ENCODE measurements at places on chromosomes 16 and 17. TPM values are rescaled to one million over a fixed set of nuclear protein-coding genes. Genes with fewer than 3 reads are reported as not detected.

KRTAP17-1 gene
- not detected for polyA plus RNA-seq

TMEM88 gene
- 0.43 TPM for polyA plus RNA-seq

CCL1 gene
- polyA plus RNA-seq: not detected

PMP22 gene
- 0.94 TPM for polyA plus RNA-seq

FBXW10 gene
- polyA plus RNA-seq: not detected

CD79B gene
- 2.5 TPM for polyA plus RNA-seq

CFAP119 gene
- 5.2 TPM for polyA plus RNA-seq

RHOT2 gene
- polyA plus RNA-seq: 159 TPM

CCDC92B gene
- 4.8 TPM for polyA plus RNA-seq

CACNG3 gene
- not detected for polyA plus RNA-seq

FGF11 gene
- polyA plus RNA-seq: 13.3 TPM

TBX2 gene
- polyA plus RNA-seq: 0.10 TPM

HOXB7 gene
- polyA plus RNA-seq: not detected

CCL7 gene
- not detected for polyA plus RNA-seq

PITPNC1 gene
- polyA plus RNA-seq: 23.0 TPM

ZNF597 gene
- polyA plus RNA-seq: 1.2 TPM
